Esophagus squamous epithelium (tissue), 5 donors: ENCODE measurements at places on chromosomes 13 and 19.

DNA sequence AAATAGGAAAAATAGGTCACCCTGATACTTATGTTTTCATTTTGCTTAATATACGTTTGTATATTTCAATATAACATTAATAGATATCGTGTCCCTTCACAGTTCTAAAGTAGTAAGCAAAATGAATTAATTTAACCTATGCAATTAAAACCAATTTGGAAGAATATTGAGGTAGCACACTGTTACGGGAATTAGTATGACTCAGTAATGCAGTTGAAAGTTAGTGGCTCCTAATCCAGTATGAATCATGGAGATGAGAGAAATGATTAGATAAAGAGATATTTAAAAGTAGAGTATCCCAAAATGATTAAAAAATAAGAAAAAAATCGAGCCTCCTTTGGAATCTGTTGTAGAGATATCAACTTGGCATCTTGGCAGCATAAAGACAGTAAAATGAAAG is 177.0 kb upstream of the SLITRK6 start:
- no peak for DNase-seq

- no peak for DNase-seq
Measured at GRCh38 chr19:35153701-35154524, 622 bp upstream of the FXYD5 start.

GRCh38 chr19:21402303-21402985 is 5.5 kb downstream of the ZNF493 start:
- no peak for DNase-seq

- DNase-seq: no peak
Measured at GRCh38 chr19:2679439-2679838, 23.1 kb downstream of the GNG7 start.

DNA sequence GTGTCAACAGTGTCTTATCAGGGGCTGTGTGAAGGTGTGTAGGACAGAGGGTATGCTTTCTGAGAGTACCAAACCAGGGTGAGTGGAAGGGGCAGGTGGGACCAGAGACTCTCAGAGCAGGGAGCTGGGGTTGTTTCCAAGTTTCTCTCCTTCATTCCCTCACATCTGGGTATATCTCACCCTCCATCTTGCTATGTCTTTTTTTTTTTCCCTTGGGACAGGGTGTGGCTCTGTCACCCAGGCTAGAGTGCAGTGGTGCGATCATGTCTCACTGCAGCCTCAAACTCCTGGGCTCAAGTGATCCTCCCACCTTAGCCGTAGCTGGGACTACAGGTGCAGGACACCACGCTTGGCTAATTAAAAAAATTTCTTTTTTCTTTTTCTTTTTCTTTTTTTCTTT is 10.6 kb downstream of the DAND5 start:
- DNase-seq: no peak

- no peak for DNase-seq
Measured at GRCh38 chr19:39672473-39672872, 16.8 kb downstream of the LGALS16 start.

- DNase-seq: no peak
Measured at GRCh38 chr13:51550151-51550550, 34.1 kb upstream of the WDFY2 start.

DNA sequence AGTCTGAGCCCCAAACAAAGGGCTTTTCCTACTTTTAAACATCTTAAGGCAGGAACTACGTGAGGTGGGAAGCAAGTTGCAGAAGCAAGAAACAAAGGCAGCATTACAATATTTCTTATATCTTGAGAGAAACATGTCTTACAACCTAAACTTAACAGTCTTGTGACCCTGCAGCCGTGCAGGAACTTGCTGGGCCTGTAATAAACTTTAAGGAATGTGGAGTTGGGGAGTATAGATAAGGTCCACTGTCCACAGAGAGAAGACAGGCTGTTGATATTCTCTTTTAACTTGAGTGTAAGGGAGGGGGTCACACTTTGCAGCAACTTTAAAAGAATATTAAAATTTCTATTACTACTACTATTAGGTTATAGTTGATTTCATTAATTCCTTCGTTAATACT is 214.6 kb upstream of the HTR2A start:
- DNase-seq: no peak

- no peak for DNase-seq
Measured at GRCh38 chr13:57996717-57997116, 365.2 kb downstream of the PCDH17 start.

GRCh38 chr19:42831221-42832019 is 48.1 kb downstream of the PSG1 start:
- no peak for DNase-seq

GRCh38 chr19:56347163-56347778 is 32.6 kb upstream of the ZSCAN5A start:
- DNase-seq: no peak

- DNase-seq: no peak
Measured at GRCh38 chr13:47774671-47774994, 226.4 kb downstream of the SUCLA2 start.
